Fibroblast of the aortic adventitia (primary cell): ENCODE measurements at places on chromosomes 6 and 20.

GRCh38 chr6:168708526-168708925 is 267.5 kb downstream of the SMOC2 start:
- no peak for DNase-seq

- no peak for DNase-seq
Observed at GRCh38 chr6:149111556-149112115, 205.9 kb upstream of the TAB2 start.

DNA sequence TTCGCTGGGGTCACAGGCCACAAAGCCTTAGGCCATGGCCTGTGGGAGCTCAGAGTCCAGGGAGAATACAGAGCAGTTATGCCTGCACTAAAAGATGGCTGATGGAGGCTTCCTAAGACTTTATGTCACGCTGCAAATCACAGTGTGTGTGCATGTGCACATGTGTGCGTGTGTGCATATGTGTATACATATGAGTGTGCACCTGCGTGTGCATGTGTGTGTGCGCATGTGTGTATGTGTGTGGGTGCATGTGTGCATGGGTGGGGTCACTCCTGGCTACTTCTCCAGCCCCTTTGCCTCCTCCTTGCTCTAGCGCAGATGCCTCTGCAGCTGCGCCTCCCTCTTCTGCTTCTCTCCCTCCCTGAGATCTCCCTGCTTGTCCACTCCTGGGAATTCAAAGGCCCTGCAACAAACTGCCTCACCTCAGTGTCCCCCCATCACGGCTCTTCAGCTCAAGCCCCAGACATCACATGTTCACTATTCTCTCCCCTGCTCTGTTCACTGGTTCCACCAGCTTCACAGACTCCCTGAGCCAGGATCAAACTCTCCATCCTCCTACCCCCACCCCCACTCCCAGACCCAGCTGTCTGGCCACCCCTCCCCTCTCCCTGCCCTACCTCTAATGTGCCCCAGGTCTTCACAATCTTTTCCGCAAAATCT is 84.4 kb upstream of the NNAT start:
- no peak for DNase-seq

DNA sequence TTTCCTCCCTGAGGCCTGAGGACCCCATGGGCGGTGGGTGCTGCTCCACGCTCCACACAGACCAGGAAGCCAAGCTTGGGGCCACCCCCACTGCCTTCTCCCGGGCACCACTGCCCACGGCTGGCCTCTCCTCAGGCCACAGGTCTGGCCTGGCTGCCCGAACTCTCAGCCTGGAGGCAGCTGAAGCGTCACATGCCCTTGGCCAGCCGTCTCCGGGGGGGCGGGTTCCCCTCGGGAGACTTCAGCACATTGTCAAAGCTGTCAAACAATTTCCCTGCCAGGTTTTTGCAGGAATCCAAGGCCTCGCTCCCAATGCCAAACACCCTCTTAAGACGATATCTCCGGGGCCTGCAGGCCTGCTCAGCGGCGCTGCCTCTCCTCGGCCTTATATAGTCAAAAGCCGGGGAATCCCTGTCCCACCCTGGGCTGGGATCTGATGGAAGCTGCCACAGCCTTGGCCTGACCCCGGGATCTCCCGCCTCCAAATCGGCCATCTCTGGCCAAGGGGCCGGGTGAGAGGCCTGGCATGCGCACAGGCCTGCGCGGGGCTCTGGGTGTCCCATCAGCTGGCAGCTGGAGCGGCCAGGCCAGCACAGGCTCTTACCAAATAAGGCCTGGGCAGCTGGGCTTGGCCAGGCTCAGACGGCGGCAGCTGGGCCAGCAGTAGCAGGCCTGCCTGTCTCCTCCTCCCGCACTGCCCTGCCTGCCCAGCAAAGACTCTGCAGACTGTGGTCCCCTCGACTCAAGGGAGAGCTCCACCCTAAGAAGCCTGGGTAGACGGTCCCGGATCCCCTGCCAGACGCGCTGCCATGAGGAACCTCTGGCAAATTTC is 49.7 kb downstream of the RBM38 start:
- peak; percentile 73 for DNase-seq

GRCh38 chr6:137717074-137718073 is 149.7 kb upstream of the TNFAIP3 start:
- no peak for DNase-seq

- DNase-seq = no peak
Observed at GRCh38 chr6:46390153-46390876, 100.9 kb downstream of the RCAN2 start.

- no peak for DNase-seq
Observed at GRCh38 chr6:108875161-108875555, 26.9 kb downstream of the ARMC2 start.

GRCh38 chr20:8635048-8635572 is 433.8 kb upstream of the PLCB4 start:
- DNase-seq = no peak

DNA sequence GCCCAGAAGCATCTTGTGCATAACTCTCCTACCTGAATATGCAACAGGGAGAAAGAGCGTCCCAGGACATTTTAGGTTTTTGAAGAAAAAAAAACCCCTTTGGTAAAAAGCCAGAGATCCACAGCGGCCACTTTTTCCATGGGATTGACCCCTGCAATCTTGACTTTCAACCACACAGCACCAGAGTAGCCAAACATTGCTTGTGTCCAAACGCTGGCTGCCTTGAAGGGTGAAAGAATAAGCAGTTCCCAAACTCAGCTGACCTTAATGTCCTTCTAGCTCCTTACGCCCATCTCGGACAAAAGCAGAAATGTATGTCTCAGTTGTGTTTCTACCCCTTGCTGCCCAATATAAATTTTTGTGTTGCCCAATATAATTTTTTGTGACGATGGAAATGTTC is 1.2 kb upstream of the MOG start:
- DNase-seq = no peak

GRCh38 chr20:19885594-19885938 is 127.5 kb downstream of the RIN2 start:
- no peak for DNase-seq

GRCh38 chr6:21118216-21118780 is 475.3 kb upstream of the SOX4 start:
- DNase-seq = no peak

- no peak for DNase-seq
Observed at GRCh38 chr6:166563805-166564204, 22.7 kb downstream of the RAMACL start.

DNA sequence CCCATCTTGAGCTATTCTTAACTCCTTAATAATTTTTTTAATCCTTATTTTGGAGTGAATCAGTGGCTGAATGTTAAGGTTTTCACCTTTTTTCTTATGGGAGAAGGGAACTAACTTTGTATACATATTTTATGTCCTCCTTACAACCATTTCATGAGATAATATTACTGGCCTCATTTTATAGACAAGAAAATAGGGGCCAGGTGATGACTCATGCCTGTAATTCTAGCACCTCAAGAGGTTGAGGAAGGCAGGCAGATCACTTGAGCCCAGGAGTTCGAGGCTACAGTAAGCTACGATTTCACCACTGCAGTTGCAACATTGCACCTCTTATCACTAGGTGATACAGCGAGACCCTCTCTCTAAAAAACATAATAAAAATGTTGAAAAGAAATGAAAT is 128.7 kb downstream of the TMEM242 start:
- peak; percentile 24 for DNase-seq

DNA sequence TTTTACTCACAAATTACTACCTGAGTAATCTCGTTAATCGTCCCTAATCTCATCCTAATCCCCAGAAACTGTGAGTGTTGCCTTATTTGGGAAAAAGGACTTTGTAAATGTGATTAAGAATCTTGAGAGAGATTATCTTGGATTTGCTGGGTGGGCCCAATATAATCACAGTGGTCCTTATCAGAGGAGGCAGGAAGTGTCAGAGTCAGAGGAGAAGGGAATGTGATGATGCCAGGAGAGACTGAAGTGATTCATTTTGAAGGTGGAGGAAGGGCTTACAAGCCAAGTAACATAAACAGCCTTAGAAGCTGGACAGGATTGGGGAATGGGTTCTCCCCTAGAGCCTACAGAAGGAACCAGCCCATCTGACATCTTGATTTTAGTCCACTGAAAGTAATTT is 16.7 kb downstream of the RPP21 start:
- DNase-seq = peak; percentile 8

- peak; percentile 17 for DNase-seq
Observed at GRCh38 chr6:38307740-38308139, 332.0 kb downstream of the BTBD9 start.

DNA sequence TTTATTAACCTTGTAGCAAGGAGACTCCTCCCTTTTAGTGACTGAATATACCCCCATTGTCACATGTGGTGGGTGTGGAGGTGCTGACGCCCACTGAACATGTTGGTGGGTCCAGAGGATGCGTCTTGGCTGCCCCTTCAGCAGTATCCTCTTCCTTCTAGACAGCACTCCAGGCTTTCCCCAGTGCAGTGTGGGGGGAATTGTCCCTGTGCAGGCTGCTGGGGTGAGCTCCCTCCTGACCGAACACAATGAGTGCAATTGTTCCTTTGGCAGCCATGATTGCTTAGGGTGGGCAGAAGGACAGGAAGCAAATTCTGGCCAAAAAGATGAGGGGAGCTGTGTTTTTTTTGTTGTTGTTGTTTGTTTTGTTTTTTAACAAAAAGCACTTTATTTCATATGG is 209.3 kb upstream of the PDE10A start:
- no peak for DNase-seq

GRCh38 chr6:121917834-121918559 is 481.5 kb upstream of the HSF2 start:
- DNase-seq = peak; percentile 57

DNA sequence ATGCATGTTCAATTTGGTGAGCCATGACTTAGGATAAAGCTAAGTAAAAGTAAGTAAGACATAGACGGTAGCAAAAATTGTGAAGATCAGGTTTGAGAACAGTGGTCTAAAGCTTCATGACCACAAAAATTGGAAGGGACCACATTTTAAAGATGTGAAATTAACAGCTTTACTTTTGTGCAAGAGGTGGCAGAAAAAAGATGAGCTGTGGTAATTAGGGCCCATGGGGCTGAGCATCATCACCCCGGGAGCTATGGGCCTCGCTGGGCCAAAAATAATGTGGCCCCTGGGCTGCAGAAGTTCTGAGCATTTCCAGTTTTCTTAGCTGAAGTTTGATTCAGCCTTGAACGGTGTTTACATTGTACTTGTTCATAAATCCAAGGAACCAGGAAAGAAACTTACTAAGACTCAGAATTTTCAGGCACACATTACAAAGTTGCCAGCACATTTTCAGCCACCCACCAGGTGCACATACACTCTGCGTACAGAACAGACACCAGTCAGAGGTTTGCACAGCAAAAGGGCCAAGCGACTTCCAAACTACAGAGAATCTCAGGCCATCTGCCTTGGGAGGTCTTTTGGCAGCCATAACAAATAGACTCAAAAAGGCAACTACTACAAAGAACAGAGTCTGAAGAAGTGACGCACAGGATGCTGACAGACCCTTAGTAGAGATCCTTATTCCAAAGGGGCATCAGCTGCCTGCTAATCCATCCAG is 57.7 kb downstream of the CSE1L start:
- no peak for DNase-seq

DNA sequence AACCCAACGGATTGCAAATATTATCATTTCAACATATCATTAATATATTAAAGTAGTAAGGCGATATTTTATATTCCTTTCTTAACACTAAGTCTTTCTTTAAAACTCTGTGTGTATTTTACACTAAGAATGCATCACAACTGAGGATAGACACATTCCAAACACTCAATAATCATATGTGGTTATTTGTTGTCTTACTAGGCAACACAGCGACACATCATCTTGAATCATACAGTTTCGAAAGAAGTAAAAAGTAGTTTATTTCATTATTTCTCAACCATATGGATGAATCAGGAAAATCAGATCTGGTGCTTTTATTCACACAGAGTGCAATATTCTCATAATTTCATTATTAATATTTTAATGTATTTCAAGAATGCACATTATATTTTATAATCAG is 662.4 kb downstream of the EPHA7 start:
- DNase-seq = no peak

- DNase-seq = peak; percentile 52
Observed at GRCh38 chr6:132780770-132781371, 17.6 kb downstream of the SLC18B1 start.

DNA sequence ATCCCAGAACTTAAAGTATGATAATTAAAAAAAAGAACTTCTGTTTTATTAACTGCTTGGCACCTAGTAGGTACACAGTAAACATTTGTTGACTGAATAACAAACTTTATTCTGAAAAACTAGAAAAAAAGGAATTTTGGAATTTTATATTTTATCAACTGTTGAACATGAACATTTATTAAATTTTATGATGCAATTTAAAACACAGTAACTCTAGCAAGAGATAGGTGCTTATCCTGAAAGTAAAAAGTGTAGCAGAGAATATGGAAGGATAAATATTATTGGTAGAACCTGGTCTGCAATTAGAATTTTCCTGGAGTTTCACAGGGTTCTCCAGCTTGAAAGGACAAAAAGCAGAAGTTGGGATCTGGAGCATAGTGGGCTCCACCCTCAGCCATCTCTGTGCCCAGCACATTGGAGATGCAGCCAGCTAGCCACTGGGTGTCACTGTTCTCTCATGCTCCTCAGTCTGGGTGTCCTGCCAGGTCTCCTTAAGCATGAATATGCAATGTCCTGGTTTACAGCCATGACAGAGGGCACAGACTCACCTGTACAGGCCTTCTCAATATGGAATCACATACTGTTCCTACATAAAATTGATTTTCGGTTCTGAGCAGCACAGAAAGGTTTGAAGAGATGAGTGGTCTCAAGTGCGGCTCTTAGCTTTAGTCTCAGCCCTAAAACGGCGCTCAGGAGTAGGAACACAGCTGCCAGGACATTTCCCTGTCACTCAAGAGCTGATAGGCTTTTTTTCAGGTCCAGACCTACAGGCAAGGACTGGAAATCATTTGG is 31.7 kb upstream of the IL20RA start:
- DNase-seq = peak; percentile 63

DNA sequence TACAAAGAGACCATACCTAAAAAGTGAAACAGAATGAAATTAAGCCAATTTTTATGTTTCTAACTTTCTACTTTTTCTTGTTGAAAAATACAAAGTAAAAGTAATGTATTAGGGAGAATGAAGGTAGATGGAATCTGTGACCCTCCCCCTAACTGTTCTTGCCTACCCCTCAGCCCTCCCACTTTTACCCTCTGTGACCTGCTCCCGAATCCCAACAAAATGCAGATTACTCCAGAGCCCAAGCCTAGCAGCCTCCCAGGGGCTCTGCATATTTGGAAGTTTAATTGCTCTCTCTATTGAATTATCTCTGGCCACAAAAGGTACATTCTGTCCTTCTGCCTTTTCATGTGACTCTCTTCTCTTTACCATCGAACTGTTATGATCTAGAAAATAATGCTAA is 201.5 kb downstream of the PKHD1 start:
- DNase-seq = no peak

GRCh38 chr20:23881371-23881770 is 1.8 kb upstream of the CST5 start:
- no peak for DNase-seq

DNA sequence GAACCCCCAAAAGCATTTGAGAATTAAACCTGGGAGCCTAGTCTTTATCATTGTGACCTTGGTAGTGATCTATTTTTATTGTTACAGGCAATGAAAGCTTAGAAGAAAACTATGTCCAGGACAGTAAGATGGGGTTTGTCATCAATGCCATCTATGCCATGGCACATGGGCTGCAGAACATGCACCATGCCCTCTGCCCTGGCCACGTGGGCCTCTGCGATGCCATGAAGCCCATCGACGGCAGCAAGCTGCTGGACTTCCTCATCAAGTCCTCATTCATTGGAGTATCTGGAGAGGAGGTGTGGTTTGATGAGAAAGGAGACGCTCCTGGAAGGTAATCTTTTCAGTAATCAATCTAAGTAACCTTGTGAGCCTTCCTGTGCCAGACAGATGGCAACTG is 191.5 kb upstream of the RAB32 start:
- DNase-seq = no peak
